ENCODE measurements at places on chromosomes 16 and 17.

DNA sequence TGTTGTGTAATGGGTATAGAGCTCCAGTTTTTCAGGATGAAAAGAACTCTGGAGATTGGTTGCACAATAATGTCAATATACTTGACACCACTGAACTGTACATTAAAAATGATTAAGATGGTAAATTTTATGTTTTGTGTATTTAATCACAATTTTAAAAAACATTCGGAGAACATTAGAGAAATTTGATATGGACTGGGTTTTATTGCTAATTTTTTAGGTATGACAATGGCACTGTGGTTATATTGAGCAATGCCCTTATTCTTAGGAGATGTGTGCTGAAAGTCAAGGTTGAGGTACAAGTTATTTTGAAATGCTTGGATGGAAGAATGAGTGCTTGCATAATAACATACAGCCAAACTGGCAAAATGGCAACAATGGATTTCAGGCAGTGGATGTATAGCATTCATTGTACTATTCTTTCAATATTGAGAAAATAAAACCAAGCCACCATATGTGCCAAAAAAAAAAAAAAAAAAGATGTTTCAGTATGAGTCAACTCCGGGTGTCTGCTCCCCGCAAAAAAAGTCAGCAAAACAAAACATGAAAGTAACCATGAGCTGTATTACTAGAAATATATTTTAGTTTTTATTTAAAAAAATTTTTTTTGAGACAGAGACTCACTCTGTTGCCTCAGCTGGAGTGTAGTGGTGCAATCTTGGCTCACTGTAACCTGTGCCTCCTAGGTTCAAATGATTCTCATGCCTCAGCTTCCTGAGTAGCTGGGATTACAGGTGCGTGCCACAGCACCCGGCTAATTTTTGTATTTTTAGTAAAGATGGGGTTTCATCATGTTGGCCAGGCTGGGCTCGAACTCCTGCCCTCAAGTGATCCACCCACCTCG is 19.8 kb downstream of the HOXB1 start:
- no peak for DNase-seq

DNA sequence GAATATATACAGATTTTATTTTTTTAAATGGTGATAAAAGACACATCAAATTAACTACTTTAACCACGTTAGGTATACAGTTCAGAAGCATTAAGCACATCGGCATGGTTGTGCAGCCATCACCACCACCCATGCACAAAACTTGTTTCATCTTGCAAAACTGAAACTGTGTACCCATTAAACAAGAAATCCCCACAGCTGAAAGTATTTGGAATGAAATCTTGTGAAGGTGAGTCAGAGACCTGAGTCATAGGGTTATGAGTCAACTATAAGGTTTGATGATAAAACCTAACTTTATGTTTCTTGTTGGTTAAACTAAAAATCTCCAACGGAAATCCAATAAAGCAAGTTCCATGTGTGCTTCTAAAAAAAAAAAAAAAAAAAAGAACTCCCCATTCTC is 561.6 kb upstream of the PSMD7 start:
- no peak for DNase-seq

DNA sequence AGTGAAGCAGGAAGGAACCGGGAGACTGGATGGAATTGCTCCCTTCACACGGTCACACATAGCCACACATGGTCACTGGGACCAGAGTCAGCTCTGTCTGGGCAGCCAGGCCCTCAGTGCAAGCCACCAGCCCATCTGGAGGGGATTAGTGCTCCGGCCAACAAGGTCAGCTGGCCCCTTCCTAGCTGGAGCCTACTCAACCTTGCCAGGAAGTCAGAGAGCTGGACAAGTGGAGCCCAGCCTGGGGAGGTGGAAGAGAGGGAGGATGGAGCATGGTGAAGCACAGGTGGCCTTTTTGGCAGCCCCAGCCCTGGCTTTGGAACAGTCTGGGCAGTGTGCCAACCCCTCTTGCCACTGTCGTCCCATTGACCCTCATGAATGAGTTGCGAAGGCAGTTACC is 3.7 kb upstream of the CACNA1G start:
- no peak for DNase-seq

DNA sequence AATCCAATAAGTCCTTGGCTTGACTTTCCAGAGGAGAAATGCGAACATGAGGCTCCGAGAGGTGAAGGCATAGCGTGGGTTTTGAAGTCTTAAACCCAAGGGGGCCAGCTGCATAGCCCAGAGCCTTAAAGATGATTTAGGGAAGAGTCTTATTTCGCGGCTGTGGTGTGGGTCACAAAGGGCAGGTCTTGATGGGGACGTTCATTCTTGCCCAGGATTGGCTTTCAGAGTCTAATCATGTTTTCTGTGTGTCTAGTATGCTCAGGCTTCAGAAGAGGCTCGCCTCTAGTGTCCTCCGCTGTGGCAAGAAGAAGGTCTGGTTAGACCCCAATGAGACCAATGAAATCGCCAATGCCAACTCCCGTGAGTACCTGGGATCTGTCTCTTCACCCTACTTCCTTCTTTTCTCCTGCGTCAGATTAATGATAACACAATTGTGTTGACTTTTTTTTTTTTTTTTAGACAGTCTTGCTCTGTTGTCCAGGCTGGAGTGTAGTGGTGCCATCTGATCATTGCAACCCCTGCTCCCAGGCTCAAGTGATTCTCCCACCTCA is 951 bp downstream of the RPL19 start:
- no peak for DNase-seq

- DNase-seq = no peak
Measured at GRCh38 chr16:61887903-61888302, 148.3 kb downstream of the CDH8 start.

DNA sequence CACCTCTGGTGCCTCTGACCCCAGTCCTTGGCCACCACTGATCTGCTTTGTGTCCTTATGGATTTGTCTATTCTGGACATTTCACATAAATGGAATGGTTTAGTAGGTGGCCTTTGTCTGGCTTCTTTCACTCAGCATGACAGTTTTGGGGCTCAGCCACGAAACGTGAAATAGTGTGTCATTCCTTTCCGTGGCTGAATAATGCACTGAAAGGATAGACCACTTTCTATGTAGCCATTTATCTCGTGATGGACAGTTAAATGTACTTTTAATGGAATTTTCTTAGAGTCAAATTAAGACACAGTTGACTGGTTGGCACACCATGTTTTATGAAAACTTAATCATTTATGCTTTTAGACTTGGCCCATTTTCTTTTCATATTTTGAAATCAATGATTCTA is 57.4 kb downstream of the LITAF start:
- DNase-seq = no peak

- no peak for DNase-seq
Measured at GRCh38 chr16:66273644-66274334, 92.7 kb upstream of the CDH5 start.

DNA sequence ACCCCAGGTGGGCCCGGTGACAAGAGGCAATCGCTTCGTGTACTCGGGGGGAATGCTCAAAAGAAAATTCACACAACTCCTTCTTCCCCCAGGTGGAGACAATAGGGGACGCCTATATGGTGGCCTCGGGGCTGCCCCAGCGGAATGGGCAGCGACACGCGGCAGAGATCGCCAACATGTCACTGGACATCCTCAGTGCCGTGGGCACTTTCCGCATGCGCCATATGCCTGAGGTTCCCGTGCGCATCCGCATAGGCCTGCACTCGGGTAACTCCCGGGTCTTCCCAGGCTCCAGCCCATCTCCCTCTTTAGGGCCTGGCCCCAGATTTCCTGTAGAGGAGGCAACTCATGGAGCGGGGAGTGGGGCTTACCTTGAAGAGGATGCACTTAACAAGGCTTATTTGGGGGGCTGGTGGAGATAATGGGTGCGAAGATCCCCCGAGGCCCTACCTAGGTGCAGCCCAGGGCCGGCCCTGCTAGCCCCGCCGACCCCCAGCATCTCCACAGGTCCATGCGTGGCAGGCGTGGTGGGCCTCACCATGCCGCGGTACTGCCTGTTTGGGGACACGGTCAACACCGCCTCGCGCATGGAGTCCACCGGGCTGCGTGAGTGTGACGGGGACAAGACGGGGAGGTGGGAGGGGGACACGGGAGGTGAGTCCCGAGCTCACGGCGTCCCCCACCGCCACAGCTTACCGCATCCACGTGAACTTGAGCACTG is 13.0 kb downstream of the GUCY2D start:
- DNase-seq = no peak

- DNase-seq = no peak
Measured at GRCh38 chr17:82023447-82024241, 539 bp downstream of the LRRC45 start.

GRCh38 chr17:75182319-75182568 is 515 bp downstream of the SUMO2 start:
- DNase-seq = no peak

DNA sequence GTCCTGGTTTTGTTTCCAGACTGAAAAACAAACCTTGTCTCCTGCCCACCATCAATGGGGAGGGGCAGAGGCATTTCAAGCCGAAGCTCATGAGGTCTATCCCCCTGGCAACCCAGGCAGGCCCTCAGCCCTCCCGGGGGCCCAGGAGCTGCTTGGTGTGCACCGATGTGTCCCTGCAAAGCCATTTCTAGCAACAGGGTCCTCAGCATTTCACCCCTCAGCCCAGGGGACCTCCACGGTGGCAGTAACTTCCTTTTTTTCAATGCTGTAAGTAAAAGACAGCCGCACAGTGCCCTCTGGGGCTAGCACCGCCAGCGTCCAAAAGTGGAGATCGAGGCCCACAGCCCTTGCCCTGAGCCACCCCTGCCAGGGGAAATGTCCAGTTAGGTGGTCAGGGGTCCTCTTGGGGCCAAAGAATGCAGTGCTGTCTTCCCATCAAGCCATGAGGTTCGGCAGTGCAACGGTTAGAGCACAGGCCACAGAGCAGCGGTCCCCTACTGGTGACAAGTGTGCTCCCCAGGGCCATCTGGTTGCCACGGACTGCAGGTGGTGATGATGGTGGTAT is 79.9 kb downstream of the LITAF start:
- no peak for DNase-seq

DNA sequence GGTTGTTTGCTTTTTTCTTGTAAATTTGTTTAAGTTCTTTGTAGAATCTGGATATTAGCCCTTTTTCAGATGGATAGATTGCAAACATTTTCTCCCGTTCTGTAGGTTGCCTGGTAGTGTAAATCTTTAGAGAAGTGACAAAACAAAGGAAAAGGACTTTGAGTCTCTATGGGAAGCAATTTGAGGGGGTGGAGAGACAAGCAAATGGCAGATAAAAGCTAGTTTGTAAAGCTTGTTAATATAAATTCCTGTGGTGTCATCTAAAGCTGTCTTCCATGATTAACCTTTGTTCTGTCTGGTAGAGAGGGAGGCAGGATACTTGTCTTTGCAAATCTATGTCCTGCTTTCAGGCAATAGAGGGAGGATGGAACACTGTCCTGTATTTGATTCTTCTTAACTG is 40.6 kb upstream of the CACNG4 start:
- no peak for DNase-seq

- no peak for DNase-seq
Measured at GRCh38 chr17:3817851-3818605, 17.0 kb upstream of the ITGAE start.

GRCh38 chr17:80261159-80261894 is 675 bp downstream of the RNF213 start:
- DNase-seq = peak; percentile 61

GRCh38 chr17:1545618-1546017 is 17.0 kb downstream of the PITPNA start:
- DNase-seq = no peak

- no peak for DNase-seq
Measured at GRCh38 chr17:80431246-80432195, 16.6 kb downstream of the ENDOV start.

DNA sequence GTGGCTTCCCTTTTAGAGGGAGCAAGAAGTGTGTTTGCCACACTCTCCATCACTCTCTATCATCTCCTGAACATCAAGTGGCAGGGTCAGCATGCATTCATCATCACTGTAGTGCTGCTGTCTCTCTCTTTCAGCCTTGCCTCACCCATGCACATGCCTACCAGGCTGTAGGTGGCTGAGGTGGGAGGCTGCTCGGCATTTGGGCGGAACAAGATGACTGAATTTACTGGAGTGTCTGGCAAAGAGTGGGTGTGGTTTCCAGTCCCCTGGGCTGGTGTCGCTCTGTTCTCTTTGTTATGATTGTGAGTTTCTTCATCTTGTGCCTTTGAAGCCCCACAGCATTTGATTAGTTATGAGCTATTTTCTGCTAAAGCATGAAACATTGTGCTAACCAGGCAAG is 541.9 kb upstream of the EEF2KMT start:
- DNase-seq = no peak

DNA sequence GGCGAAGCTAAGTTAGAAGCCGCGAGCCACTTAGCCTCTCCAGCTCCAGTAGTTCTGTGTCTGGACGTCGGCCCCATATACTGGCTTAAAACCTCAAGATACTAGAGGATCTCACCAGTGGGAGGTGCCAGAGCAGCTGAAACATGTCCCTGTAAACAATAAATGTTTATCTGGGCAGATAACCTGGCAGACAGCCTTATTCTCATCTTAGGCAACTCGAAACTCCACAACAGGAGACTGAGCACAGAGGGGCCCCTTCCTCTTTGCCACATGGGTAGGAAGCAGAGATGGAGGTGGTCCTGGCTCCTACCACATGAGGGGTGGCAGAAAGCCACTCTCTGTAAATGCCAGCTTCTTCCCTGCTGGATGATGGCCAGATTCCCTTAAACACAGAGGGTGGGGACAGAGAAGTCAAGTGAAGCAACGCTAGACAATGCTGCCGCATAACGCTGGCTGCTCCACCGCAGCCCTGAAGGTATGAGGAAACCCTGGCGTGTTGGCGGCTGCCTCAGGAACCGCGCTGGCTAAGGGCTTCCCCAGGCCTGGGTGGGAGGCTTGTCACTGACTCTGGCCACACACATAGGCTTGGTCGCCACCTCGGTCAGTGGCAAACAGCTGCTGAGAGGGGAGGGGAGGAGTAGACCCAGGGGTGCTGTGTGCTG is 67.9 kb downstream of the HIC1 start:
- no peak for DNase-seq

DNA sequence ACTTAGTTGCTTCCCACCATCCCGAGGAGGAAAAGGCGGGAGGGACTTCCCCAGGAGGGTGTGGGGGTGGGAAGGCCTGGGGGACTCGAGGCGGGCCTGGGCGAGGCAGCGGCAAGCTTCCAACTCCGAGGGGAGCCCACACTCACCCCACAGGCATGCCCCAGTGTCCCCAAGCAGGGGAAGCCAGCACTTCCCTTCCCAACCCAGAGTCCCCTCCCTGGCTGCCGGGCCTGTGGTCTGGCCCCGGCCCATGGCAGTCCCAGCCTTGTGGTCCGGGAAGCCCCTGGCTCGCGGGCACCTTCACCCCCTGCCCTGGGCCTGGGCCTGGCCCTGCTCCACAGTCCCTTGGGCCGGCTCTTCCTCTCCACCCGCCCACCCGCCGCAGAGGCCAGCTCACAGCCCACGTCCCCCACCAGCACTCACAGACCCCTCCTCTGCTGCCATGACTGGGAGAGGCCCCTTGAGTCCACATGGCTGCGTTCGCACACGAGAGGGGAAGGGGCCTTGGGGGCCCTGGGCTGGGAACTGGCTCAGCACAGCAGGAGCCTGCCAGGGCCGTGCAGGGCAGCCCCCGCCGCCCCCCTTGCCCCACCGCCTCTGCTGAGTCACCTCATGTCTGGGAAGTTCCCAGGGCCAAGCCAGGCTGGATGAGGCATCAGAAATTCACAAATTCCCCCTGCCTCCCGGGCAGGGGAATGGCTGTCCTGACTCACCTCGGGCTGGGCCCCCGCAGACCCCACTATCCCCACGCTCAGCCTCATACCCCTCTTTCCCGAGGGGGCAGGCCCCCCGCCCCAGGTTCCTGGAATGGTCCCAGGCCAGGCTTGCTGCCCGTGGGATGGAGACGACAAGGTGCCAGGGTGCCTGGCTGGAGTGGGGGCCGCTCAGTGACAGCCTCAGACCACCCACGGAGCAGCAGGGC is 27.8 kb downstream of the BAHCC1 start:
- DNase-seq = no peak
